Lower leg skin (tissue), 4 donors: ENCODE measurements at places on chromosomes 5 and 9. TPM values are rescaled to one million over a fixed set of nuclear protein-coding genes. Genes with fewer than 3 reads are reported as not detected.
A peak's percentile ranks its signal among the peaks of the same experiment; 100 is the strongest.

DNA sequence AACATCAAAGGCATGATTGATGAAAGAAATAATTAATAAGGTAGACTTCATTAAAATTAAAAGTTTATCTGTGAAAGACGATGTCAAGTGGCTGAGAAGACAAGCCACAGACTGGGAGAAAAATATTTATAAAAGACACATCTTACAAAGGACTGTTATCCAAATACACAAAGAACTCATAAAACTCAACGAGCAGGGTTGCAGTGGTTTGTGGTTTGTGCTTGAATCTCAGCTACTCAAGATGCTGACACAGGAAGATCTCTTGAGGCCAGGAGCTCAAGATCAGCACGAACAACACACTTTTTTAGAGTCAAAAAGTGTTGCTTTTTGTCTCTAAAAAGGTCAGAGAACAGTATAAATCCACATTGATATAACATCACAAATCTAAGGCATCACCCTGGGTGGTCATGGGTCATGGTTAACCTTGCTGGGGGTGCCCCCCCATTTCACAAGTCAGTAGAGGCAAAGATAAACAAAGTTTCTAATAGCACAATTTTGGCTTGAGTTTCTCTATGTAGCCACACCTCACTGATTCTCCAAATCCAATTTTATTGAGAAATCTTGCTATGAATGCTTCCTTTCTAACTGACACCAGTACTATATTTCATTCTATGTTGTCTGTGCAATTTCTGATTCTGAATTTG, 342.9 kb upstream of the RPS23 start:
- DNase-seq = no peak

Gene DPM2
- 21.1 TPM for total RNA-seq

Gene NR2F1-AS1
- total RNA-seq = not detected

Gene ARHGEF39
- 7.6 TPM for total RNA-seq

DNA sequence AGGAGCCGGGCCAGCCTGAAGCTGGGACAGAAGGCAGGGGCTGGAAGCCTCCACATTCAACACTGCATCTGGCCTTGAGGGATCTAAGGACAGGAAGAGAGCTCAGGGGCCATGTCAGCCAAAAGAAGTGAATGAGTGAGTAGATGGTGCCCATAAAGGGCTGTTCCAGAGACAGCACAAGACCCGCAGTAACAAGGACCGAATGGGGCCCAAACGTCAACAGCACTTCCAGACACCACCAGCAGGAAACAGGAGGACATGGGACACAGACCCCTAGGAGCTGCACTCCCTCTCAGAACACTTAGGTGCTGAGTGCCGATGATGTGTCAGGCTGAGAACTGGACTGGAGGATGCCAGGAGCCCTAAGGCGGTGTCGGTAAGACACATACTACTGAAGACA, 114.8 kb upstream of the FAM120A start:
- no peak for DNase-seq

- DNase-seq = no peak
Observed at GRCh38 chr5:118628660-118629354, 359.5 kb downstream of the DTWD2 start.

DNA sequence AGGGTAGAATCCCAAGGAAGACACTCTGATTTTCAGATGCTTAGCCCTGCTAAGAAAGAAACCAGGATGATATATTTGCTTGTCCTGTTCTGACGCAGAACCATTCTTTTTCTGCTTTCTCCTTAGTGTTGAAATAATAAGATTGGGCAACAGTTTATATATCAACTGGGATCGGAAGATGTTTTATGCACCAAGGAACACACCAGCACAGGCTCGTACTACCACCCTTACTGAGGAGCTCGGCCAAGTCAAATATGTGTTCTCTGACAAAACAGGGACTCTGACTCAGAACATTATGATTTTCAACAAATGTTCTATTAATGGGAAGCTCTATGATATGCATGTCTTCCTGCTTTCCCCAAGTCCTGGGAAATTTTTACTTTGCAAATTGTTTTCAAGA, 19.0 kb upstream of the RUSC2 start:
- no peak for DNase-seq

GRCh38 chr5:45694971-45695803, 993 bp downstream of the HCN1 start:
- no peak for DNase-seq

GRCh38 chr5:64818245-64818644, 49.5 kb downstream of the CWC27 start:
- DNase-seq = no peak

- DNase-seq = no peak
Observed at GRCh38 chr5:9361835-9362234, 184.0 kb downstream of the SEMA5A start.

- DNase-seq = no peak
Observed at GRCh38 chr5:87210743-87211142, 56.9 kb upstream of the RASA1 start.

Gene KIF4B
- total RNA-seq = not detected

- no peak for DNase-seq
Observed at GRCh38 chr5:45162974-45163373, 354.2 kb downstream of the MRPS30 start.

DNA sequence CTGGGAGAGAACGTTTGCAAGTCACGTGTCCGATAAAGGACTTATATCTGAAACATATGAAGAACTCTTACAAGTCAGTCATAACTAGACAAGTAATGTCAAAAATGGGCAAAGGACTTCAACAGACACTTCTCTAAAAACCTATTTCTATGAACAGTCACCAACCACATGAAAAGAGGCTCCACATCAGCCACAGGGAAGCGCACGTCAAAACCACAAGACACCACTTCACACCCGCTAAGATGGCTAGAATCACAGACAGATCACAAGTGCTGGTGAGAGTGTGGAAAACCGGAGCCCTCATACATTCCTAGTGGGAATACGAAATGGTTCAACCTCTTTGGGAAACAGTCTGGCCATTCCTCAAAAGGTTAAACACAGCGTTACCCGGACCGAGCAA, 11.5 kb upstream of the CARD9 start:
- no peak for DNase-seq

DNA sequence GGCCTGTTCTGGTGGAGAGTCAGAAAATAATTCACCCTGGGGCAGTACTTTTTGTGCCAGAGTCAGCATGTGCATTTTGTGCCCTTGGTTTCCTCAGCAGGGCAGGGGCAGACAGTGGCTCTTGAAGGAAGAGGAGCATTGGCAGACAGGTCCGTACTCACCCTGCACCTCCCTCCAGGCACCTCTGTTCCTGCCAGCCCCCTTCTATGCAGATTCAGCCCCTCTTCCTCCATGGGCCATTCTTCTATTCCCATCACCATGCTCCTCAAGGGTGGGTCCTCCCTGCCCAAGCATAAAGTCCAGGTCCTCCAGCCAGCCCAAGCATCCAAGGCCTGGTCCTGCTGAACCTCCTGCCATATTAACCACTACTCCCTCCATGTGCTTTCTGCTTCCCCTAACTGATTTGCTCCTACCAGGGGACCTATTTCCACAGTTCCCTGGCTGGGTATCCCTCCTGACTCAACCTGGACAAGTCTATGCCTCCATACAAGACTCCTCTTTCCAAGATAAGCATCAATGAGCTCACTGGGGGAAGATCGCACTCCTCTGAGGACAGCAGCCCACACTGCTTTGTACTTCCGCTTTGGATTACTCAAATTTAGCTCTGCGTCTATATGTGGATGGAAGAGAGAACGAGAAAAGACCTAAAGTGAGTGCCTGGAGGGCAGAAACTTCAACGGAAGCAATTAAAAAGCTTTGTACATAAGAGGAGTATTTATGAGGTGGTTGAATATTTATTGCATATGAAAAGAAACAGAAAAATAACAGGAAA, 9.3 kb upstream of the ACSL6 start:
- no peak for DNase-seq

DNA sequence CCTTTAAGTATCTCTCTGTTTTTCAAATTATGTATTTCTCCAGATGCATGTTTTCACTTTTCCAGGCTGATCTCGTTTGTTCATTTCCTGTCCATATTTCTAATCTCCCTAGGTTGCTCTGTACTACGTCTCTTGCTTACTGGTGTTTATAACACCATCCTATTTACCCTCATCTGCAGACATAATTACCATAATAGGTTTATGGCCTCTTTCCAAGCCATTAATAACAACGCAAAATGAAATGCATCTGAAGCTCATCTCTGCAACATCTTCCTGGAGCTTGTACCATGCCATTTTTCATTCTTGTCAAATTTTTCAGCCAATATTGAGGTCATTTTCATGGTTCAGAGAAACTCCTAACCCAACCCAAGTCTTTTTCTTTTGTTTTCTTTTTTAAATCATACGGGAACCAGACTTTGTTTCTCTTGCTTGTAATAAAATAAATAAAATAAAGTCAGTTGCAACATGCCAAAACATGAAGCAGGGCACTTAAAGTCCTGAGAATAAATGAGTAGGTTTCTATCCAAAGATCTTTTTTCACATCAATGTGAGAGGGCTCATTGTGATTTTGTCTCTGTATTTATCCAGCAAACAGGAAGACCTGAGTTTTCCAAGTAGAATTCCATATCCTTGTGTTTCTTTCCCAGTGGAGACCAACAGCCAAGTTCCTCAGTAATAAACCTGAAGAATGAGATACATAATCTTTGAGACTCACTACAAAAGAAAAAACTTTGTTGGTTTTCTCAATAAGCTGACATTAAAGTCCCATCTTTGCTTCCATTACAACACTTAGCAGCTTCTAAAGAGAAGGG, 37.0 kb downstream of the DPYSL3 start:
- no peak for DNase-seq

Gene ADAMTS12
- total RNA-seq = 0.53 TPM

DNA sequence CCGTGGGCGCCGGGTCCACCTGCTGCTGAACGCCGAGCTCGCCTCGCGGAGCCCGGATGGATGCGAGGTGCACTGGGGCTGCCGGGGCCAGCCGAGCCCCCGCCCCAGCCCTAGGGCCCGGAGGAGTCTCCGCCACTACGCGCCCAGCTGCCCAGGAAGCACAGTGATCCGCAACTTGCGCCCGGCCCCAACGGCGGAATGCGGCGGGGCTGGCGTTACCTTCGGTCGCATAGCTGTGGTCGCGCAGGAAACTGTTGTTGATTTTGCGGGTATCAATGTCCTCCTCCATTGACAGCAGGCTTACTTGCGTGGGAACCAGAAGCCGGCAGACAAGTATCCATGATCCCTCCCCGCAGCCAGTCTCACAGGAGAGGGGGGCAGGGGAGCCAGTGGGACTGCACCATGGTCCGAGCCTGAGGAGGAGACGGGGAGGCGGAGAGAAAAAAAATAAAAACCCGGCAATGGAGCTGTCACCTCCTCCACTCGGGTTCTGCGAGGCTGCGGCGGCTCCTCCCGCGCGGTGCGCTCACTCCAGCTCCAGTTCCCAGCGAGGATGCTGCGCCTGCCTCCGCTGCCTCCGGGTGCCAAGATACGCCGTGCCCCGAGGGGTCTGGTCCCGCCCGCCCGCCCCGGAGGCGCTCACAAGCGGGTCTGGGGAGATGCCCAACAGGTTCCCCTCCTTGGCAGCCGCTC, 628 bp downstream of the PPP2R2B start:
- DNase-seq = no peak

- no peak for DNase-seq
Observed at GRCh38 chr9:127567035-127567729, 44.9 kb upstream of the STXBP1 start.

DNA sequence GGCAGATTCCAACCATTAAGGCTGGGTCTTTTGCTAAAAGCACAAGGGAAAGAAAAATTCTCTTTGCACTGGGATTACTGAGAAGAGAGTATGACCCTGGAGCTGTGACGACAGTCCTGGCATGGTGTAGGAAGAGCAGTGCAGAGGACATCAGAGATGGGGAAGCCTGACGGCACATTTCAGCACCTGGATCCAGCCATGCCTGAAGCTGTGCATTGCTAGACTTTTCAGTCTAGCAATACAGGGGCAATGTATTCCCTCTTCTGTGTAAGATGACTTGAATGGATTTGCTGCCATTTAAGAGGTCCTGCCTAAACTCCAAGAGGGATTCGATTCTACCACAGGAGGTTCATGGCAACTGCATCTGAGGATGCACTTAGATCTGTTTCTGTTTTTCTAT, 12.3 kb upstream of the MRNIP start:
- no peak for DNase-seq

DNA sequence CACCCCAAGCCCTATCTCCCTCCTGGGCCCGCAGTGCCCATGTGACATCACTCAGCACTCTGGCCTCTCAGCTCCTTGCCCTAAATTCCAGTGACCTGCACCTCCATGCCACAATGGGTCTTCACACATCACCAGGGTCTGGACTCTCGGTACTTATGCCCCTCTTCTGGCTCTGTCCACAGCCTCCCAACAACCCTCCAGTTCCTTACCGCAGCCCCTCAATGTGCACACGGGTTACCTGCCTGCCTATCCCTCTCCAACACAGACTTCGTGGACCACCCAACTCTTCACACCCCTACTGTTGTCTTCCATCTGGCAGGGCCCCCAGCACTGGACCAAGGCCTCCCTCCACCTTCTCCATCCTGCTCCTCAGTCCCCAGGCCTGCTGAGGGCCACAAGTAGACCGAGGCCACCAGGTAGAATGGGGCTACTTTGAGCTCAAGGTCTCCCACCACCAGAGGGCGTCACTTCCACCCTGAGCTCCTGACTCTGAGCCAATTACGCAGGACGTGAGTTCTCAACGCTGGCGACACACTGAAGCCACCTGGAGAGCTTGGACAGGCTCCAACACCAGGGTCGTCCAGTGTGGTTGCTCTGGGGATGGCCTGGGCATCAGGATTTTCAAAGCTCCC, 172.1 kb downstream of the GABBR2 start:
- DNase-seq = no peak

DNA sequence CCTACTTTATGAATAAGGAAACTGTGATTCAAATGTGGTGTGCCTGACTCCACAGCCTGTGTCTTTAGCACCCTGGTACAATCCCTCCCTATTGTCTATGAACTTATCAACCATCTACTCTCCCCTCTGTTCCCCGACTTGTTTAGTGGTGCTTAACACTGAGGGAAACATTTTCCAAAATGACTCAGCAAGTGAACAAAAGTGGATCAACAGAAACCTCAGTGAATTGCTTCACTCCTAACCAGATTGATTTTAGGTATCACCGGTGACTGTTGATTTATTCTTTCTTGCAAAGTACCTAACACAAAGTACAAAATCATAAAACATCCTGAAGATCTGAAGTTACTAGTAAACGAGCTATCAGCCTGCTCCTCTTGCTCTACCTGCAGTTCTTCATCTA, 42.1 kb upstream of the RAPGEF6 start:
- no peak for DNase-seq

- peak; percentile 26 for DNase-seq
Observed at GRCh38 chr9:36897478-36897877, 136.6 kb downstream of the PAX5 start.

DNA sequence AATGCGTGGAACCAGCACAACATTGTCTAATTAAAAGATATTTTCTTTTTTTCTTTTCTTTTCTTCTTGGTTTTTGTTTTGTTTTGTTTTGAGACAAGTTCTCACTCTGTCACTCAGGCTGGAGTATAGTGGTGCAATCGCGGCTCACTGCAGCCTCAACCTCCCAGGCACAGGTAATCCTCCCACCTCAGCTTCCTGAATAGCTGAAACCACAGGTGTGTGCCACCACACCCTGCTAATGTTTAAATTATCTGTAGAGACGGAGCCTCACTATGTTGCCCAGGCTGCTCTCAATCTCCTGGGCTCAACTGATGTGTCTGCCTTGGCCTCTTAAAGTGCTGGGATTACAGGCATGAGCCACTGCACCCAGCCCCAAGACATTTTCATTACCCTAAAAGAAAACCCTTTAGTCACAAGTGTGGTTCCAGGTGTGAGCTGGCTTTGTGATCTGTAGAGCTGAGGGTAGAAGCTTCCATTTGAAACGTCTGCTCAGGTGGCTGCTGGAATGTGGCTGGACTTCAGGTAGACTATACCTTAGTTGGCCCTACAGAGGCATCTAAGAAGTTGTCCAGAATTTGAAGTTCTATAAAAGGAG, 19.1 kb upstream of the NEK6 start:
- DNase-seq = no peak
